ENCODE measurements at places on chromosomes 3 and 15.

- peak; percentile 67 for DNase-seq
Measured at GRCh38 chr3:64533617-64534317, 154.0 kb downstream of the ADAMTS9 start.

- DNase-seq, result no peak
Measured at GRCh38 chr15:82045179-82045891, 483 bp downstream of the MEX3B start.

DNA sequence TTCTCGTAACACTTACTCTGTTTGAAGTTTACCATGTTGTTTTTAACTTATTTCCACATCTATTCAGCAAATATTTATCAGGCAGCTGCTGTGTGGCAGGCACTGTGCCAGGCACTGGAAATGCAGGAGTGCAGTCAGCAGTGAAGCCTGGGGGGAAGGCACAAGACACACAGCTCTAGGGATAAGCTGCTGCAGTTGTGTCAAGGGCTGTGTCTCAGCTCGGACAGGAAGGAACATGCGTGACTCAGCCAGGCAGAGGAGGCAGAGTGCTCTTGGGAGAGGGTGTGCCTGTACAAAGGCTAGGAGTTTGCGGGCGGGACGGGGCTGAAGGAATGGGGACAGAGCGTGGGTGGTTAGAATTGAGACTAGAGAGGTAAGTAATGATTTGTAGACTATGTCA, 24.7 kb downstream of the LYSMD4 start:
- DNase-seq, result peak; percentile 64

DNA sequence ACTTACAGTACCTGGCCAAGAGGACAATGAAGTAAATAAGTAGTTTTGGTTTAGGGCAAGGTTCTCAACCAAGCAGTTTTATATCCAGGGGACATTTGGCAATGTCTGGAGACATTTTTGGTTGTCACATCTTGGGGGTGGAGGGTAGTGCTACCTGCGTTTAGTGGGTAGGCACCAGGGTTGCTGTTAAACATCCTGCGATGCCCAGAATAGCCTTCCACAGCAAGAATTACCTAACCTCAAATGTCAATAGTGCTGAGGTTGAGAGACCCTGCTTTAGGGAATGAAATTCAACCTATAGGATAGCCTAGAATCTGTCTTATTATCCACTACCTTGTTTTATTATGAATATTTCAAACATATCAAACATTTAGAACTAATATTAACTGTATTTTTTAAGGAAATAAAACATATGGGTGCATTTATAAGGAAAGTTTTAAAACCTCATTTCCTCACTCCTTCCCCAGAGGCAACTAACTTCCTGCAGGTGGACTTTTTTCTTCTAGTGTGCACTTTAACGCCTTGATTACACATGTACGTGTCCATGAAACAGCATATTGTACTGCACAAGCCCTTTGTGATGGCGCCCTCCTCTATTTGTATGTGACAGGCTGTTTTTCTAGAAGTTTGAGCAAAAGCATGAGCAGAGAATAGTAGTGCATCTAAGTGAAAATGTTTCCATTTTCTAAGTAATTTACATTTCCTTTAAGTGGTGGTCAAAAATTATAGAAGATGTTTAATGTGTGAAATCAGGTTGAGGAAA, 57.1 kb downstream of the TRAK1 start:
- no peak for DNase-seq

- no peak for DNase-seq
Measured at GRCh38 chr15:59111251-59111650, 6.3 kb downstream of the CCNB2 start.

Measured in AG09319 (cell line).